ENCODE measurements at places on chromosomes 6 and 20.

DNA sequence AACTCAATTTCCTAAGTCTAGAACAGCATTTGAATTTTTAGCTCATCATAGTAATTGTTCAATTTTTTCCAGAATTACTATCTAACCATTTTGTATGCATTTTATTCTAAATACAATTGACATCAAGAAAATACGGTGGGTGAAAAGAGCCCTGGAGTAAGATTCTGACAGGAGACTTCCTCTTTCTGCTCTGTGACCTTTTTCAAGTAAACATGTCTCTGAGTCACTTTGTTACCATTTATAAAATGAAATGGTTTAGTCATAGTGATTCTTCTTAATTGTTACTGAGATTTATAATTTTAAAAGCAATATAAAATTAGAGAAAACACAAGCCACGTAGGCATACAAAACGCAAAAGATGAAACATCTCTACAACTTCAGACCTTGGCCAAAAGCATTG is 80.2 kb downstream of the PLCB1 start:
- no peak for DNase-seq
- no peak overlapping the region for H3K4me3 ChIP-seq
- no peak overlapping the region for H3K27ac ChIP-seq

- H3K4me3 ChIP-seq = no peak overlapping the region
- no peak overlapping the region for H3K27ac ChIP-seq
- no peaks in the 10 kb centered on the region for H3K4me1 ChIP-seq
- no peak for DNase-seq
These were observed 47.4 kb upstream of the FAM83D start for GRCh38 chr20:38878866-38879265.

- no peak for DNase-seq
- H3K4me3 ChIP-seq = no peak overlapping the region
- no peaks in the 10 kb centered on the region for H3K36me3 ChIP-seq
These were observed 5.0 kb downstream of the GCNT2 start for GRCh38 chr6:10526156-10526555.

DNA sequence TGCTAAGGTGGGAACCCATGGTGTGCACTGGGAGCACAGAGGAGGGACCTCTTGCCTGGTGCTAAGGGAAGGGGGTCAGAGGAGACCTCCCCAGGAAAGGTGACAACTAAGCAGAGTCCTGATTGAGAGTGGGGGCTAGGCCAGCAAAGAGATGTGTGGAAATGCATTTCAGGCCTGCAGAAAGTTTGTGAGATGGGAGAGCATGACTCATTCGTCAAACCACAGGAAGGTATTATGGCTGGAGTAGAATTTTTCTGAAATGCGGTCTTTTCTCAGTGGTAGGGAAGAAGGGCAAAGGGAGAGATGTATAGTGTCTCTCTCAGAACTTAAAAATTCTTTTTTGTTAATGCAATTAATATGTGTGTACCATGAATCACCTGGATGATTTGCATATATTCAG is 23.6 kb upstream of the EDN1 start:
- no peak for DNase-seq
- no peaks in the 10 kb centered on the region for H3K4me1 ChIP-seq
- no peak overlapping the region for H3K4me3 ChIP-seq
- H3K27me3 ChIP-seq = no peaks in the 10 kb centered on the region

DNA sequence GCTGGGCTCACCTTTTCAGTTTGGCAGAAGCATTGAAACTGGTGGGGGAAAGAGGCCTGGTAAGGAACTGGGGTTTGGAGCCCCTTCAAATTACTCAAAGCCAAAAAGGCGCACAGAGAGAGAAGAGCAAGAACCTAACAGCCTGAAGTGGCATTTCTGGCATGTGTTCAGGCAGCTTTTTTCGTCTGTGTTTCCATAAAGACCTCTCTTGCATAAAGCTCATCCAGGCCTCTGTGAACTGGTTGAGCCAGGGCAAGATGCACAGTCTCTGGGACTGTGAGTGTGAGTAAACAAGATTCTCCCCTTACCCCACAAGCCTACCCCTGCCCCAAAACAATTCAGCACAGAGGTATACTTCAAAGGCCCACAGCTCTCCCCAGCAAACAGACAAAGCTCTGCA is 167.8 kb downstream of the QRSL1 start:
- H3K27ac ChIP-seq = no peak overlapping the region
- no peaks in the 10 kb centered on the region for H3K4me1 ChIP-seq
- no peak overlapping the region for H3K4me3 ChIP-seq
- no peaks in the 10 kb centered on the region for H3K27me3 ChIP-seq
- no peaks in the 10 kb centered on the region for H3K36me3 ChIP-seq

- no peaks in the 10 kb centered on the region for H3K36me3 ChIP-seq
- H3K27me3 ChIP-seq = no peaks in the 10 kb centered on the region
- H3K4me3 ChIP-seq = no peak overlapping the region
- no peak for DNase-seq
- no peak overlapping the region for H3K27ac ChIP-seq
- peaks cover 11% of the 10 kb centered on the region for H3K4me1 ChIP-seq
These were observed 120.6 kb downstream of the TBX18 start for GRCh38 chr6:84643778-84644177.

DNA sequence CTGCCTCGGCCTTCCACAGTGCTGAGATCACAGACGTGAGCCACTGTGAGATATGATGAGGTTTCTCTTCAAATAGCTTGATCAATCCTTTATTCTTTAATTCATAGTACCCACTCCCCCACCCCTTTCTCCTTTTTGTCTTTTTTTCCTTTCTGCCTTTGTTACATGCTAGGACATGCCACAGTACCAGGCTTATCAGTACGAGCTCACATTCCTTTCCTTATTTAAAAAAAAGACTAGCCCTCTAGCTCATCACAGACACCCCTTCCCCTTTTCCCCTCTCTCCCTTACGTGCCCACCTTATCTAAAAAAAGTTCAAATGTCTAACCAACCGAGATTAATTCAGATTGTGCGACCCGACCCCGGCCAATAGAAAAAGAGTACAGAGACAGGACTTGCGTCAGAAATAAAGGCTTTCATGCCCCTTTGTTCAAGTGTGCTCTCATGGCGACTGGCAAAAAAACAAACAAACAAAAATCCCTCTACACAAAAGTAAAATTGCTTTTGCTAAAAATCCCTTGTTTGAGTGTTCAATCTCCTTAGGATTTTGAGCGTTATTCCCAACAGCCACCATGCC is 49.2 kb downstream of the MRAP2 start:
- no peak overlapping the region for H3K27ac ChIP-seq
- H3K4me3 ChIP-seq = no peak overlapping the region
- no peaks in the 10 kb centered on the region for H3K4me1 ChIP-seq
- no peaks in the 10 kb centered on the region for H3K27me3 ChIP-seq
- DNase-seq = no peak
- no peaks in the 10 kb centered on the region for H3K36me3 ChIP-seq

- H3K27me3 ChIP-seq = no peaks in the 10 kb centered on the region
- no peaks in the 10 kb centered on the region for H3K36me3 ChIP-seq
- no peak for DNase-seq
- no peak overlapping the region for H3K27ac ChIP-seq
- H3K4me1 ChIP-seq = no peaks in the 10 kb centered on the region
These were observed 26.1 kb upstream of the ADTRP start for GRCh38 chr6:11804701-11805100.

GRCh38 chr20:56773749-56774148 is 144.6 kb downstream of the TFAP2C start:
- no peak for DNase-seq
- no peaks in the 10 kb centered on the region for H3K4me1 ChIP-seq
- no peaks in the 10 kb centered on the region for H3K27me3 ChIP-seq
- no peaks in the 10 kb centered on the region for H3K36me3 ChIP-seq

- no peaks in the 10 kb centered on the region for H3K27me3 ChIP-seq
- H3K36me3 ChIP-seq = no peaks in the 10 kb centered on the region
- H3K4me3 ChIP-seq = no peak overlapping the region
- H3K27ac ChIP-seq = peak overlapping the region; percentile 87
- peaks cover 90% of the 10 kb centered on the region for H3K4me1 ChIP-seq
These were observed 8.2 kb downstream of the CCN5 start for GRCh38 chr20:44723391-44723790.

GRCh38 chr20:57813509-57814269 is 103.9 kb upstream of the PMEPA1 start:
- H3K4me3 ChIP-seq = no peak overlapping the region
- no peak for DNase-seq
- no peaks in the 10 kb centered on the region for H3K27me3 ChIP-seq
- H3K4me1 ChIP-seq = no peaks in the 10 kb centered on the region
- no peak overlapping the region for H3K27ac ChIP-seq
- H3K36me3 ChIP-seq = no peaks in the 10 kb centered on the region
